ENCODE measurements at places on chromosomes 5 and 9.

DNA sequence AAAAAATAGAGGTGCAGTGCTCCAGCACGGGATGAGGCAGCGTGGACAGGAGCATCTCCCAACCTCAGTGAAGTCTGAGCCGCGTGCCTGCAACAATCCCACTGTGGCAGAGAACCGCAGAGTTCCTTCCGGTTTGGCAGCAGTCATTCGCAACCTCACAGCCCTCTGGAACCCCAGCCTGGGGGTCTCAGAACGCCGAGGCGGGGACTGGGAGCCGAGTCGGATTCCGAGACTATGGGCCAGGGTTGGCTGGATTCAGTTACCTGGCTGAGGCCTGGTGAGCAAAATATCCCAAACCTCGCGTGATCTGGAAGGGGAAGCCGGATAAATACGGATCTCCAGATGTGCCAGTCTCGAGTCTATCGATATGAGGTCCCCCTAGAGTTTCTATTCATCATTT lies 27.0 kb downstream of the CDKN2A start:
- no peak for DNase-seq

DNA sequence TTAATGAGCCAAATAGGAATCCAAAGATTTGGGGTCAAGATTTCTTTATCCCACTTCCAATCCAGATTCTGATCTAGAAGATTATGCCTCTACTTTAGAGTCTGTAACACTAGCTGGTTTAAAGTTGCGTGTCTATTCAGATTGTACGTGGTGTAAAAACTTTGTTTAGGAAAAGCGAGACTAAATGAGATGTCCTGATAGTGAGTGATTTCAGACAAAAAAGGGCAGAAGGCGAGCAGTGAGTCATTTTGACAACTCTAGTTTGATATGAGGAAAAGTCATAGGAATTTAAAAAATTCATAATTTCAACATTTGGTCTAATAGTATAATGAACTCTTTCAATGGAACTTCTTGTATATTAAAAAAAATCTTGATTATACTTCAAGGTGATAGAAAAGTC lies 119.6 kb upstream of the KLF9 start:
- DNase-seq: no peak

GRCh38 chr5:39451276-39451941 lies 26.6 kb upstream of the DAB2 start:
- DNase-seq: no peak

GRCh38 chr5:151144922-151145321 lies 12.7 kb downstream of the ANXA6 start:
- no peak for DNase-seq

DNA sequence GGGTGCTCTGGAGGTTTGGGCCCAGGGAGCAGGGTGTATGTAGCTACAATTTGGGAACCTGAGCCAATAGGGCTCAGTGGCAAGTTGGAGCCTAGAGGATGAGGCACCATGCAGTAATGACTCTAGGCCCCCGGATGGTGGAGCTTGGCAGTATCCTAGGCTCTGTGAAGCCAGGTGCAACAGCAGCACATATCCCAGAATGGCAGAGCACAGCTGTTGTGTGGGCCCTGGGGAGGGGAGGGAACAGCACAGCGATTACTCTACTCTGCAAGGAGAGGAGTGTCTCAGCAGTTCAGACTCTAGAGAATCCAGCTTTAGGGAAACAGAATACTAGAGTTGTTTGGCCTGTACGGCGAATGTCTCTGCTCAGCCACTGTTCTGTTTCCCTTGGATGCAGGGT lies 56.1 kb downstream of the LRRTM2 start:
- DNase-seq: no peak

DNA sequence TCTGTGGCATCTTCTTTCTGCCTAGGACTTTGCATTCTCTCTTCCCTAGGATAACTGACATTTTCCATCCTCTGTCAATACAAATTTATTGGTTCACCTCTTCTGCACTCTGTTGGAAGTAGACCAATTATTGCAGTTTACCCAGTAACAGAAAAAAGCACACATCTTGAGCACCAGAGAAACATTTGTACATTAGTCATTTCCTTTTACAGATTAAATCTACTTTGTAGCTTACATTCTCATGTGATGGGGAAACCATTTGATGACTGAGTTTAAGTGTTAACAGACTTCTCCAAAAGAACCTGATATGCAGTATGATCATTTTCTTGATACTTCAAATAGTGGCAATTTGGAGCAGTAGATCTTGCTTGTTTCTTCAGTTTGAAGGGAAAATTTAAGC lies 1098.8 kb downstream of the DTWD2 start:
- no peak for DNase-seq

DNA sequence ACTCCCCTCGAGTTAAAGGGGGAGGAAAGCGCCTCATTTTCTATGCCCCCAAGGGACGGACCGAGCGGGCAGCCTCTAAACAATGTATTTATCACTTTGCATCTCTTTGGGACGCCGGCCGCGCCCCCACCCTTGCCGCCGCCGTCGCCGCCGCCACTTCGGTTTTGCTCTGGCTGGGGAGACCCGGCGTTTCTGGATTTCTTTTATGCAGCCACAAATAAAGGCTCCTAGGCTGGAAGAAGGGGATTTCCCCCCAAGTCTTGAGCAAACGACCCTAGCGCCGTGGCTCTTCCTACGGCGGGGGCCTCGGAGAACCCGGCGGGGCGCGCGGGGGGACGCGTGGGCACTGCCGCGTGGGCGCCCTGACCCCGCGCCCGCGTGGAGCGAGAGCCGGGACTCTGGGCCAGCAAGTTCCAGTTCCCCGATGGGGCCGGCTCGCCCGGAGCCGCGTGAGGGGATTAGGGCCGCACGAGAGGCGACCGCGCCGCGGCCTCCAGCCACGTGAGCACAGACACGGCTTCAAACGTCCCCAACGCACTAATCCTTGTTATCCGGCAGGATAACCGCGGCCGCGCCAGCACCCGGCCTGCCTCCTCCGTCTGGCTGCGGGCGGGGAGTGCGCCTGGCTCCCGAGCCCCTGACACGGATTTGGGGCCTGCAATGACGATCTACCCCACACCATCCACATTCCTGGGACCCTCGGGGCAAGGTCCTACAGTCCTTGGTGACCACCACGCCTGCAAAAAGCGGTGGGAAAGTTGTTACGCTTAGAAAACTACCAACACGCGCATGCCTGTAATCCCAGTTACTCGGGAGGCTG lies 7.9 kb upstream of the NEUROG1 start:
- no peak for DNase-seq

DNA sequence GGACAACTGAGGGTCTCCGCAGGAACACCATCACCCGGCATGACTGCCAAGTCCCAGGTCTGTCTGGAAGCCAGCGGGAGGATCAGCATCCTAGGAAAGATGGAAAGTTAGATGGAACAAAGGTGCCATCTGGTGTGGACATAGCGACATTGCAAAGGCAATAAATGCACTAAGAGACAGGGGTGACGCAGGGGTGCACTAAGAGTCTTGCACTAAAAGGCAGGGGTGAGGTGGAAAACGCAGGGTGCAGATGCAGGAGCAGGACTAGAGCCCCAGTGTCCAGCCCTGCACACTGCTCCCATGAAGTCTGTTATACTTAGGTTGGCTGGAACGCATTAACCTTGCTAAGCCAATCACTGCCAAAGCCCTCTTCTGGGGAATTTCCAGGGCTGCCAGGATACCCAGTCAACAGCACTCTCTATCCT lies 15.5 kb downstream of the ATOX1 start:
- DNase-seq: no peak

- DNase-seq: peak; percentile 67
These were observed 33.0 kb downstream of the IRF1 start for GRCh38 chr5:132457371-132458225.

DNA sequence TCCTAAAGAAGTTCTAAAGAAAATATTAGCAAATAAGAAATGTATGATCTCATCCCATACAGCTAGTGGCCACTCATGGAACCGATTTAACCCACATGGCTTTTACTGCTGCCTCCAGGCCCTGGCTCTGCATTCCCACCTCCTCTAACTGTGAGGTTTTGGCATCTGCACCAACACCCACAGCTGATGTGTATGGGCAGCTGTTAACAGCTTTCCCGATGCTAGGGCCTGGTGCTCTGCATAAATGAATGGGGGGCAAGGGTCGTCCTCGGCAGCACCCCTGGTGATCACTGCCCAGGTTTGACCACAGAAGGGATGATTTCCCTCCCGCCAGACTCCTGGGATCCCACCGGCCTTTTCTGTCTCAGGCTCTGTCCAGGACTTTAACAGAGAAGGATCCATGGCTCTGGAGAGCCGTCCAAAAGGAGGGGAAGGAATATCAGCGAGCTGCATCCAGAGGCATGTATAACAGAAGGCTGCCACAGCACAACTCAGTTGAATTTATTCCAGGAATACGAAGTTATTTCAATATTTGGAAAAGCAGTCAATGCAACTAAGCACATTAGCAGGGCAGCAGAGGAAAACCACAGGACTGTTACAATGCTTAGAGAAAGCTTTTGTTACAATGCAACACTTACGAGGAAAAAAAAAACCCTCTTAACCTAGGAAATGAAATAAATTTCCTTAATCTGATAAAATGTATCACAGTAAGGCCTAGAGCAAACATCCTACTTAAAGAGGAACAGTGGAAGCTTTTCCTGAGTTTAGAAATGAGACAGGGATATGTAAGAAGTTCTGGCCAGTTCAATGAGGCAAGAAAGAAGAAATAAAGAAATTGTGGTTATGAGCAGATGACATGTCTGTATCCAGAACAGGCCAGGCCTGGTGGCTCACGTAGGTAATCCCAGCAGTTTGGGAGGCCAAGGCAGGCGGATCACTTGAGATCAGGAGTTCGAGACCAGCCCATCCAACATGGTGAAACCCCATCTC lies 63.1 kb downstream of the NACC2 start:
- no peak for DNase-seq

GRCh38 chr9:86577420-86578333 lies 223.5 kb upstream of the TUT7 start:
- no peak for DNase-seq

DNA sequence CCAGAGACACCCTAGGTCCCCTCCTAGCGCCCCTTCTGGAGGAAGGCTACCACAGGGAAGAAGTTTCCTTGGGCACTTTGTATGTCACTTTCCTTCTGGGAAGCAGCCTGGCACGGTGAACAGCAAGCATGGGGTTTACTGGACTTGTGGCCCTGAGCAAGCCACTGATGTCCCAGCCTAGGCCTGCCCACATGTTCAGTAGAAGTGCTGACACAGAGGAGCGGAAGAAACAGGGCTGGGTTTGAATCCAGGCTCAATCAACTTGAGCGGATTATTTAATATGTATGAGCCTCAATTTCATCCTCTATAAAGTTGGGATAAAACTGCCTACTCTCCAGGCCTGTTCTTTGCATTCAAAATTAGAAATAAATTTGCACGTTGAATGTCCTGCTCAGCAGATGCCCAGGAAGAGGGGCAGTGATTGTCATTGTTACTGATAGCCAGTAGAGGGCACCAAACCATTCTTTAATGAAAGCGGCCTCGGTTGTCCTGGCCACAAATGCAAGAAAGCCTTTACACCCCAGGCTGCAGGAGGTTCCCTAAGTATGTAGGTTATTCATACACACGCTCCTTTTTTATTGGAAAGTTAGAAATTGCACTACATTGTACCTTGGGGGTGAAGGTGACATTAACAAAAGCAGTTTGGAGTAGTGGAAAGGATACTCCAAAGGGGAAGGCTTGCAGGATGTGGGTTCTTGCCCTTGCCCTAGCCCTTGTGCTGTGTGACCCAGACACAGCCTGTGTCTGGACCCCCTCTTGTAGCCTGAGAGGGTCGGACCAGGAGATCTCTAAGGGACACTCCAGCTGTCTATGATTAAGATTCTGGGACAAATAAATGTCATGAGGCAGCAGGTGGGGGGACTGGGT lies 13.4 kb upstream of the XPA start:
- DNase-seq: peak; percentile 74

- no peak for DNase-seq
These were observed 138.4 kb downstream of the TARS1 start for GRCh38 chr5:33579152-33579551.

DNA sequence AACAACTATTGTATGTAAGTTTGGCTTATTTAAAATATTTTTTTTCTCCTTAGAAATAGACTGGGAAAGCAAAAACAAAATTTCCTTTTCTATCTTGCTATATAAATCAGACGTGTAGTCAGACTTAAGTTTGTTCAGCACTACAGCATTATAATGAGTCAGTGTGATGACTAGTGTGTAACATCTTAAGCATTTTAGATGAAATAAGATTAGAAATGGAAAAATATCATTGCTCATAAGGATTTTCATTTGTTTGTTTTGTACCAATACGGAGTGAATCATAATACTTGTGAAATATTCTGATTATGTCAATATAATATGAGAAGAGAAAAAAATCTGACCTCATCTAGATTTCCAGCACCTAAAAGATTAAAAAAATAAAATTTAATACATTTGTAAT lies 64.7 kb upstream of the RICTOR start:
- no peak for DNase-seq

- DNase-seq: no peak
These were observed 247.5 kb upstream of the TUT7 start for GRCh38 chr9:86601697-86602096.

DNA sequence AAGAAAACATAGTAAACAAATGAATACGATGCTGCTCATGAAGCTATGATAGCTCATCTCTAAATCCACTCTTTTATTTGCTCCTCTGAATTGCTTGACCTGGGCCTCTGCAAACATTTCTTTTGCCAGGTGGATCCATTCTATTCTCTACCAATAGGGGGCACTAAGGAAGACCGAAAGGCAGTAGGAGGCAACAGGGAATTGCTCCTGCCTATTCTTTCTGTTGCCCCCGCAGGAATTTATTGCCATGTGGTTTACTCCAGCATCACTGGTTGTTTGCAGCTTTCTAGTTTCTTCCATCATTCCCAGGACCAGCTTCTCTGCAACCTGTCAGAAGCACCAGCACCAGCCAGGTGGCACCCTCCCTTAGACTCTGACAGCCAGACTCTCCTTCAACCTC lies 5.3 kb downstream of the GAPT start:
- DNase-seq: no peak

GRCh38 chr5:3584724-3585531 lies 10.7 kb upstream of the IRX1 start:
- DNase-seq: no peak

DNA sequence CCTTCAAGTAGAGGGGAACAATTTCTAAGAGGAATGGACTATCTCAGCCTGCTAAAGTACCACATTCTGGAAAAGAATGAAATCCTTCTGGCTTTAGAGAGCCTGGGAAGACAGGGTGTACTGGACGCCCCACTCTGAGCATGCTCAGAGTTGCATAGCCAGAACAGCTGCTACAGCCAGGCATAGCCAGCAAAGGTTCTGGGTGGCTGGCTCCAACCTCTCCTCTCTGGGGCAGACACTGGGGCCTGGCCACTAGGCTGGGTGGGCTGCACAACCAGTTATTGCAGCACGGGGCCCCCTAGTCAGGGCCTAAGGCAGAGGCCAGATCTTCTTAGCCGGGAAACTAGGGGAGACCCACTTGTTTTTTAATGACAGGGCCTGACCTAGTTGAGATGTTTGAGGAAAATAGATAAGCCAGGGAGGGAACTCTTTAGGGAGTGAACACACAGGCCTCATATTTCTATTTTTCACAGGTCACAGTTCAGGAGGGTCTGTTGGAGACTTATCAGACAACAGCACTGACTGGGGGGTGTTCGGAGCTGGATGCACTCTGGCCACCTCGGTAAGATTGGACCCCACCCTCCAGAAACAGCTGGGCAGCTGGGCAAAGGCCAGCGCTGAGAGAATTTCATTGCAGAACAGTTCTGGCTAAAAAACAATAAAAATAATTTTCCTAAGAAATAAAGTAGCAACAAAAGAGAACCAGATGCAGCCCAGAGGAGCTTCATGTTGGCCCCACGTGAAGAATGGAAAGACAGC lies 142.9 kb downstream of the LPAR1 start:
- DNase-seq: no peak

GRCh38 chr5:68380078-68380477 lies 164.5 kb downstream of the PIK3R1 start:
- DNase-seq: no peak
